CD4-positive, alpha-beta T cell treated with Interleukin-17A for 4 hours (primary cell): ENCODE measurements at places on chromosomes 5 and 9.

- no peak for DNase-seq
Observed at GRCh38 chr9:83403527-83404238, 134.5 kb downstream of the FRMD3 start.

GRCh38 chr9:129285382-129285781 is 107.3 kb upstream of the IER5L start:
- no peak for DNase-seq

DNA sequence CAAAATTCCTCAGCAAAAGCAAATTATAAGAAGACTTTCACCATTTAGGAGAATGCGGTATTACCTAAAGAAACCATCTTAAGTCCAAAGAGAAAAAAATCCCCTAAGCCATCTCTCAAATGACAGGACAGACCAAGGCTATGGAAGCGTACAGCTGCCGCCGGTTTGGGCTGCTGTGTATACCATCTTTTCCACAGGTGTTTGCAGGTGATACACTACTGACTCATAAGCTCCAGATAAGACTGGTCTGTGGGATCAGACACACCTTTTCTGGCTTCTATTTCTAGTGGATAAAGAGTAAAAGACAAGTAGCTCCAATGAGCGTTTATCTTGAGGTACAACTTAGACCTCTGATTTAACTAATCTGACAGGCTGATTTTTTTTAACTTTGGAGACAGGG is 7.7 kb downstream of the CDKN2AIPNL start:
- DNase-seq, result no peak

DNA sequence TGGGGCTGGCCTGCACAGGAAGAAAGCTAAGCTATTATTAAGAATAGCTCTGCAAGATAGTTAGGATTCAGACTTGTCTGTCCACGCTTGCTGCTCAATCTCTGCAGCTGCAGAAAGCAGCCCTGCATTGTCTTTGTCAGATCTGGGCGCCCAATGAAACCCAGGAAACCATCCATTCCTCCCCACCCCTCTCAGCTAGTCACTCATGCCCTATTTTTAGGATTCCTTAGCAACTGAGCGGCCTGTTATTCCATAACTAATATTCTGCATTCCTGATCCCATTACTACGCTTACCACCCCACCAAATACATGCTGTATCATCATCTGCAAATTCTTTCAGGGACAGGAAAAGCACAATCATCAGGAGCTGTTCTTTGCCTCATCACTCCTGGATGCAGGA is 52.9 kb upstream of the APC start:
- no peak for DNase-seq

GRCh38 chr5:126416266-126416925 is 6.8 kb upstream of the GRAMD2B start:
- DNase-seq, result no peak

DNA sequence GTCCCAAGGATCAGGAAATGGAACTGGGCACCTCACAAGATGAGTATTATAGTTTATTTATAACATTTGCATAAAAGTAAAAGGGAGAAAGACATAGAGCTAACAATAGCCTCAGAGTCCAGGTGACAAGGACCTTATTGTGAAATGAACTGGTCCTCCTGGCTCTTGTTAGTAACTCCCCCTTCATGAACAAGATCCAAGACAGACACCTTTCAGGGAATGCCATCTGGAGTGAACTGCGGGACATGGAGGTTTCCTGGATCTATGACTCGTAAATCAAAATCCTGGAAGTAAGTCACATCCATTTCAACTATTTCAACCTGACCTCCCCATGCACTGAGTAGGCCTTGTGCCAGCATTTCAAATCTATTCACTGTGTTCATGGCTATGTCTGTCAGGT is 129.5 kb upstream of the GAS1 start:
- no peak for DNase-seq

GRCh38 chr5:10460252-10460906 is 18.7 kb downstream of the ROPN1L start:
- no peak for DNase-seq

GRCh38 chr5:40436535-40437237 is 243.0 kb upstream of the PTGER4 start:
- peak; percentile 58 for DNase-seq

GRCh38 chr5:34639852-34640626 is 16.1 kb upstream of the RAI14 start:
- DNase-seq, result no peak

- peak; percentile 20 for DNase-seq
Observed at GRCh38 chr5:132012371-132013005, 1.0 kb upstream of the ACSL6 start.

DNA sequence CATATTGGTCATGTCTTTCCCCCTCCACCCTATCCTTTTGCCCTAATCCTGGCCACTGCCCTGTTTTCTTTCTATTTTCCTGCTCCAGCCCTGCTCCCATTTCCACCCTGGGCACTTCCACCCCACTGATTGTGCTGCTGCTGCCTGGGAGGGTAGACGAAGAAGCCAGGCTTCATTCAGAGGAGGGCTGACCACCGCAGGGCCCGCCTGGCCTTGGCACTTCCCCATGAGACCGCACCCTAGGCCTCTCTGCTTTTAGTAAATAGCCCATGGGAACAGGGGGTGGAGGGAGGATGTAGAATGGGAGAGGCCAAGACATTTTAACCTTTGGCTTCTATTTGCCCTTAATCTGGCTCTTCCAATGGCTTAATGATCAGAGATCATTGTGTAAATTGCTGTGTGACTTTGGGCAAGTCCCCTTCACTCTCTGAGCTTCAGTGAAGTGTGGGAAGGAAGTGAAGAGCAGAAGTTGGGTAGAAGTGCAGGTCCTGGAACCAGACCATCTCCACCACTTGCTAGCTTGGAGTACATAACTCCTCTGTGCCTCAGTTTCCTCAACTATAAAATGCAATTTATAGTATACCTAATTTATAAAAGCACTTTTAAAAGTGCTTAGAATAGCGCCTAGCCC is 13.6 kb upstream of the GPX3 start:
- no peak for DNase-seq

- no peak for DNase-seq
Observed at GRCh38 chr5:169442403-169442874, 141.1 kb upstream of the SPDL1 start.

- DNase-seq, result no peak
Observed at GRCh38 chr5:132394667-132395259, 25.3 kb downstream of the SLC22A5 start.

GRCh38 chr9:135772056-135772646 is 70.2 kb downstream of the KCNT1 start:
- no peak for DNase-seq

GRCh38 chr5:80990971-80991370 is 30.8 kb downstream of the RASGRF2 start:
- DNase-seq, result no peak

GRCh38 chr5:10123254-10123989 is 126.3 kb downstream of the ATPSCKMT start:
- no peak for DNase-seq

DNA sequence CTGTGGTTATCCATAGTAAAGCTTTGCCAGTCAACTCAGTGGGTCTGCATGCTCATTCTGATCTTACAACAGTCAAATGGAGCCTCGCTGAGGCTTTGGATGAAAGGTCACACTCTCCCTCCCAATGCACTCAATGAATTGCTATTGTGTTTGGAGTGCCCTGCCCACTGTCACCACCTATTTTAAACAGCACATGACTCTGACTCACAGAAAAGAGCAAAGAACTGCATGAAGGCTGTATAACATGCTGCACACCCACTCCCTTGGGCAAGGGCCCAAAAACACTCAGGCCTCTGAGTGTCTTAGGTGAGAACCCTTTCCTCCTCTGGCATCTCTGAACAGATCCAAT is 118.7 kb upstream of the CCDC112 start:
- DNase-seq, result no peak

DNA sequence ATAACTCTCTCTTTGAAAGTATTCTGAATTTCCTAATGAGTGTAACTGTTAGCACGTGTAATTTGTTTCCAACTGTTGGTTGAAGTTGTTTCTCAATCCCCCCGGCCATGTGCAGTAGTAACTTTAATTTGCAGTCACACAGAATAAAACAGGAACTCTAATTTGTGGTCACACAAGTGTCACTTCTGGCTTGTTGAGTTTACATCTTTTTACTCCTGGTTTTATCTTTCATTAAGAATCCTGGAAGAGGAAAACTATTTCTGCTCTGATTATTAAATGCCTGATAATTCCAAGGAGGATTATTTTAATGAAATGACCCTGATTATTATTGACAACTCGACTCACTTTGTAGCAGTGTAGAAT is 1.2 kb downstream of the SCAMP1 start:
- no peak for DNase-seq

DNA sequence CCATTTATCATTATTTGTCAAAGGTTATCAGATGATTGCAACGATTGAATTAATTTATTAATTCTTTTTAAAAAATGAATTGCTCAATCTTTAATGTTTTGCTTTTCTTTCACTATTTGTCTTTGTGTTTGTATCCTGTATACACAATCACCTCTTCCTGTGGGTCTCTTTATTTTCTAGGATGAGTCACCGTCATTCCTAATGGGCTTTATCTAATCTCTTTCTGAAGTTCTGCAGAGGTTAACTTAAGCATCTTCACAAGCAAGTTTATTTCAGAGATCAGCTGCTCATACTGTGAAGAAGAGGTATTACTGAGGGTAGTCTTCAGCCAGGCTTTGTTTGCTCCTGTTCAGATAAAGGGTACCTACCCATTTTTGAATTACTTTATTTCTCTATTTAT is 323.9 kb downstream of the NNT start:
- no peak for DNase-seq

DNA sequence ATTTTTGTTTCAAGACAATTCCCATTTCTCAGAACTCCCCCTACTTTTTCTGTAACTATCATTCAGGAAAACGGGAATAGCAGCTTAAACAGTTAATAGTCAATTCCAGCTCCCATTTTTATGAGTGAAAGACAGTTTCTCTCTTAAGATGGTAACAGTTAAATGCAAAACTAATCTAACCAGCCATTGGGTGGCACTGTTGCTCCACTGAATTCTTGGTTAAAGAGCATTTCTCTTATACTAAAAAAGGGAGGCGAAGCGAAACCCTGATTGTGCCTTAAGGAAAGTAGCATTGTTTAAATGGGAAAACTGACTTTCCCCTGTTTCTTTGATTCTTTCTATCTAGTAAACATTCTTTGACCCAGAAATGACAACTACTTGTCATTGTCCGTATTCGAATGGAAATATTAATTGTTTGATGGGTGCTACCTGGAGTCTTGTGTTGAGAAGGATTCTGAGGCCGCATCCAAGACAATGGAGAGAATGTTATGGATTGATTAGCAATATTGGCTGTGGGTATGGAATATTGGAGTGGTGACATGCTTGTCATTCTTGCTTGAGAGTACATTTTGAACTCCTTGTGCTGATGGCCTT is 507.8 kb downstream of the MAT2B start:
- DNase-seq, result peak; percentile 4

- DNase-seq, result no peak
Observed at GRCh38 chr9:133074111-133074651, 12.4 kb downstream of the CEL start.

DNA sequence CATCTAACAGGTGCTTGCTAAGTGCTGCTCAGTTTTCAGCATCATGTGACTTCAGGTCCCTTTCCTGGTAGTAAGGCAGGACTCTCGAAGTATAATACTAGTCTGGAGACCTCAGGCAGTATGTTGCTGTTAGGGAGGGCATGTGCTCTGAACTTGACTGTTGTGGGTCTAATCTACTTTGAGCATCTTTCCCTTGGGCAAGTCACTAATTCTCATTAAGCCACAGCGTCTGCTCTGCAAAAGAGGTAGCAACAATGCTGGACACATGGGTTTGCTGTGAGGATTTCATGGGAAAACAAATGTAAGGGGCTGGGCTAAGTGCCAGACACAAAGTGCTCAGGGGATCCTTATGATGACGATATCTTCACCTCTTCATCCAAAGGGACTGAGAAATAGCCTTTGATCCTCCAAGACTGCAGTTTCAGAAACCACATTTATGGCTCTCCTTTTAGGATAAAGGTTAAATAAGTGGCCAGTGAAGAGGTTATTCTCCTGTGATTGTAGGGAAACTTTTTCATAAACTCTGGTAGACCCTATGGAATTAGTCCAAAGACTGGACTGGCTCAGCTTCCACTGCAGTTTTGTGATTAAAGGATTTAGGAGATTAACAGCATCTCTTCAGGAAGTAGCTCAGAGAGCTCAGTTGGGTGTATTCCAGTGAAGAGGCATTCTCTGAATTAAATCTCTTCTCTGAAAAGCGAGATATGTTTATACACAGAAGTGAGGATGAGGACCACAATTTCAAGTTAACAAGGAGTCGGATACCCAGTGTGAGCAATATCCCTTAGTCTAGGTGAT is 216.6 kb downstream of the SGCD start:
- DNase-seq, result no peak

- DNase-seq, result no peak
Observed at GRCh38 chr5:144307736-144308135, 137.1 kb downstream of the KCTD16 start.

DNA sequence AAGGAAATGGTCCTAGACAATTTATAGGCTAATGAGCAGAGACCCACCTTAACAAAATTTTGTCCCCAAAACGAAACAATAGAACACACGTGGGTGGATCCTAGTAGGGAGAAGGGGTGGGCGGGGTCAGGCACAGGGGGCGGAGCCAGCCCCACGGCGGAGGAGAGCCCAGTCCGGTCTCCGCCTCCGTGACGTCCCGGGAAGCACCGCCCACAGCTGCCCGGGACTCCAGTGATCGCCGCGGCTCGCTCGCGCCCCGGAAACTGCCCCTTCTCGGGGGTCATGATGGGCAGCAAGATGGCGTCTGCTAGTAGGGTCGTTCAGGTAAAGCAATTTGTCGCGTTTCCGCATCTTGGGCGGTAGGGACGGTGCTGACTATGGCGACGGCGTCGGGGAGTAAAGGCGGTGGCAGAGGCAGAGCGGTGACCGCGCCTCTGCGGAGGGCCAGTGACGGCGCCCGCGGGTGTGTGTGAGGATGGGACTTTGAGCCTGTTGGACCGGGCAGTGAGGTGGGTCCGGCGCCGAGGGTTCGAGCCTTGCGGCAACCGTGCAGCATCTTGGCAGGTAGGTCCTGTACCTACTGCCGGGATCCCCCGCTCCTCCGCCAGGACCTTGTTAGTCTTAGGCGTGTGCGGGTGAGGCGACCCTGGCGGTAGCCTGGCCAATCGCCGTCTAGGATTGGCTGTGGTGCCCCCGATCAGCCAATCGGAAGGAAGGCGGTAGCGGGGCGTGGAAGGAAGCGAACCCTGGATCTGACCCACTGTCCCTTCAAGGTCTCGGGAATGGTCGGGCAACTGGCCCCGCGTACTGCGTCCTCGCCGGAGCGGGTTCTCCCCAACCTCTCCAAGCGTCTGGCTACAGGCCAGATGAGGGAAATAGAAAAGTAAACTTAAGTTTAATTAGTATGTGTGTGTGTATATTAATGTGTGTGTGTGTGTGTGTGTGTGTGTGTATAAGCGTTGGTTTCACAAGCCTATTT is 16.8 kb upstream of the CDK7 start:
- peak; percentile 99 for DNase-seq
